Myocyte (in vitro differentiated cells): ENCODE measurements at places on chromosomes 1 and 21.

GRCh38 chr1:7103361-7103782 lies 318.1 kb downstream of the CAMTA1 start:
- no peak for DNase-seq

GRCh38 chr1:10450156-10450814 lies 454 bp downstream of the CORT start:
- DNase-seq, result no peak

DNA sequence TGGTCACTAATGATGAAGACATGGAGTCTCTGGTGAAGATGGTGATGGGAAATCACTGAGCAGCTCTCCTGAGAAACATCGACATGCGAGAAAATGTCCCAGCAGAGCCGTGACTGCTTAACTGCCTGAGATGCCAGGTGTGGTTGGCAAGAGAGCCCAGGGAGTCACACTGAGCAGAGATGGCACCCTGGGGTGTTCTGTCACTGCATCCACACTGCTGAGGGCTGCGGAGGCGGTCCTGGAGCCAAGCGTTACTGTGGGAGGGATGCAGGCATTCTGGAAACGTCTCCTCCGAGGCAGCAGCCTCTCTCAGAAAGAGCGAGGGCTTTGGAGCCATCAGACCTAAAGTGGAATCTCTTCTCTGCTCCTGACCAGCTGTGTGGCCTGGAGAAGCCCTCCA lies 57.2 kb downstream of the EPHB2 start:
- no peak for DNase-seq

DNA sequence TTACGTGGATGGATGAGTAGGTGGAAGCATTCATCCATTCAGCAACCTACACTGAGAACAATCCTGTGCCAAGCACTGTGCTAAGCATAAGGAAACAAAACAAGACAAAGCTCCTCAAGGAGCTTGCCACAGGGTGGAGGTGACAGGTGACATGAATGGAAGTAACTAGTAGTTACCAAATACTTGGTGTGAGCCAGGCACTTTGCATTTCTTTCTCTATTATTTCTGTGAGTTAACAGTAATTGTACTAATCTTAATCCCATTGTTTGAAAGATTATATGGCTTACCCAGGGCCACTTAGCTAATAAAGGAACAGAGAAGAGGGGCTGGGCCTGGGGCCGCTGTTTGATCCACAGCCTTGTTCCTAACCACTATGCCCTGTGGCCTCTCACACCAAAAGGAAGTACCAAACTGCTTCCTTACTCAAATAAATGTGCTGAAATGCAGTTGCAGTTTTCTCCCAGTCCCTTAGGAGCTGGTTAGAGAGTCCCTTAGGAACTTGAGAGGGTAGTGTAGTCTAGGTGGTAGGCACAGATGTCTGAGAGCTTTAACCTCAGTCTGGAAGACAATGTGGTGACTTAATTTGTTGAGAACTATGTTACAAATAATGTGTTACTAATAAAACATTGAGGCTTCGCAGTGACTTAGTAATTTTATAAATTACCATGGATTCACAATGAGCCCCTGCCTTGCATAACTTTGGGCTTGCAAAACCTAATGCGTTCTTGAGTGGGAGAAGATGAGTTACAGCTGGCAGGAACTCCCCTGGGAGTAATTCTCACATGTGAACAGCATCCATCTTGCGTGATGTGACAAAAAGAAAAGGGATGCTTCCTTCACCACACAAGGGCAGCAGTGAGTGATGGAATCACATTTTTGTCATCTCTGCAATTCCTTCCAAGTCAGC lies 69.8 kb downstream of the MPZL1 start:
- peak; percentile 98 for DNase-seq

DNA sequence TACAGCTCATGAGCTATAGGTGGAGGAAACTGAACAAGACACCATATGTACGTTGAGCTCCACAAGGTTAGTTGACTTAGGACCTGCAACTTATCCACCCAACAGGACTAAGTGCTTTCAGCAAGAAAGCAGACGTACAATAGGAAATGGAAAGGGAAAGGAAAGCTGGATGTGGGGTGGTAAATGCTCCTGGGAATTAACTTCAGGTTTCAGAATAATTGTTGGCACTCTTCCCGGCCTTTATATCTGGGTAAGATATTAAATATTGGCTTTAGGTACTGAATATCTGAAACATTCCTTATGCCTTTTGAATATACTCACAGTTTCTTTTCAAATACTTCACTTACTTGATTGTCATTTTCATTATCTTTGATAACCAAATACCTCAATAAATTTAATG lies 36.3 kb downstream of the GLMN start:
- no peak for DNase-seq
